Activated naive CD8-positive, alpha-beta T cell treated with anti-CD3 and anti-CD28 coated beads, Interleukin-2, amount 10 ng/mL, durations not matched to agents 7 days and 5 days (primary cell): ENCODE measurements at places on chromosomes 3 and 15.

GRCh38 chr15:69072906-69073305 is 58.4 kb downstream of the NOX5 start:
- no peak for DNase-seq

- DNase-seq = no peak
These were observed 32.7 kb downstream of the MME start for GRCh38 chr3:155112661-155113389.

- DNase-seq = no peak
These were observed 437.9 kb downstream of the SOX2 start for GRCh38 chr3:182149594-182149993.

DNA sequence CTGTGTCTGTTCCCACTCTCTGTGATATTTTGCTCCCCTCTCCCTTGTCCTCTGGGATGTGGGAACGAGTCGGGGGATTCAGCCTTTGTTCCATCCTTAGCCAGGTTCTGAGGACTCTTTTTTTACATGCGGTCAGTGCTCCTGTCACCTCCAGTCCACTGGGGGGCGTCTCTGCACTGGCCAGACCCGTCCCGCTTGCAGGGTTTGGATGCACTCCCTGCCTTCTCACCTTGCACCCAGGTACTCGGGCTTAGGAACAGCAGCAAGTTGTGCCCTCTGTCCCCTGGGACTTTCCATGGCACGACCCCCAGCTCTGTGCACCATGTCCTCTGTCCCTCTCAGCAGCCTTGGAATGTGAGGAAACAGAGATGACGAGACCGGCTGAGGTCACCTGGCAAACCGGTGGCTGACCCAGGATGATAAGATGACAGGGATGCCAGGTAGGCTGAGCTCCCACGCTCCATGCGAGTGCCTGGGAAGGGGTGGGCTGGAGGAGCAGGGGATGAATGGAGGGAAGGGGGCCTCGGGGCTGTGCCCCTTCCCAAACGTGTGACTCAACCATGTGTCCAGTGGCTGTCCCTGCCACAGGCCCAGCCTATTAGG is 27.3 kb upstream of the FGD5 start:
- DNase-seq = peak; percentile 72

GRCh38 chr3:196686436-196686835 is 25.6 kb downstream of the CEP19 start:
- no peak for DNase-seq

DNA sequence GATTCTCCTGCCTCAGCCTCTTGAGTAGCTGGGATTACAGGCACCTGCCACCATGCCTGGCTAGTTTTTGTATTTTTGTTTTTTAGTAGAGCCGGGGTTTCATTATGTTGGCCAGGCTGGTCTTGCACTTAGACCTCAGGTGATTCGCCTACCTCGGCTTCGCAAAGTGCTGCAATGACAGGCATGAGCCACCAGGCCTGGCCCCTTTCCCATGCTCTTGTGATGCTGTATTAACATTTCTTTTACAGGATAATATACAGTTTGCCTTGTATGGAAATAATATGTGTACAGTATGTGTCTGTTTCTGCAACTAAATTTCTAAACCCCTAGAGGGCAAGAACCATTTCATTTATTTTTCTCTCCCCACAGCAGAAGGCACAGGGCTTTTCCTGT is 37.8 kb downstream of the SCG5 start:
- DNase-seq = no peak

GRCh38 chr3:122488262-122488973 is 26.3 kb downstream of the KPNA1 start:
- no peak for DNase-seq
